ENCODE measurements at places on chromosomes 13 and 19.

DNA sequence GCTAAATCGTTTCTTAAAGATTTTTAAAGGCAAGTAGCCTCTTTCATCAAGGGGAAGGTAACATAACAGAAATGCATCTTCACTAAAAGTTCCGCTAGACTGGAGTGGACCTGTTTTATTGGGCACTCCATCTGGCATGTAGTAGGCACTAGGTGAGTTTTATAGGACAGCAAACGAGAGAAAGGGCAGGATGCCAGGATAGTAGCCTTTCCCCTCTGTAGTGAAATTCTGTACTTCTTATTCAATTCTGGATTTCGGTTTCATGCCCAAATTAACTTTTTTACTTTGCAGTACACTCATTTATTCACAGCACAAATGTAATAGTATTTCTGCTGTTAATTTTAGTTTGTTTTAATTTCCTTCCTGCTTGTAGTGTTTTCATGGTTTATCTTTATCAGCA is 45.2 kb downstream of the GPR180 start:
- no peak for DNase-seq

DNA sequence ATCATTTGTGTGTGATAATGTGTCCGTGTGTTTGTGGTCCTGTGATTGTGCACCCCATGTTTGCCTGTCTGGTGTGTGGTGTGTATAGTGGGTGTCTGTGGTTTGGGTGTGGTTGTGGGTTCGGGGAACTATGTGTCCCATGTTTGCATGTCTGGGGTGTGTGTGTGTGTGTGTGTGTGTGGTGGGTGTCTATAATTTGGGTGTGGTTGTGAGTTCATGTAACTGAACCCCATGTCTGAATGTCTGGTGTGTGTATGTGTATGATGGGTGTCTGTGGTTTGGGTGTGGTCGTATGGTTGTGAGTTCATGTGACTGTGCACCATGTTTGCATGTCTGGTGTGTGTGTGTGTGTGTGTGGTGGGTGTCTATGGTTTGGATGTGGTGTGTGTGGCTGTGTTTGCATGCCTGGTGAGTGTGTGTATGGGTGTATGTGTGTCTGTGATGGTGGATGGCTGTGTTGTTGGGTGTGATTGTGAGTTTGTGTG is 11.1 kb upstream of the NFIX start:
- DNase-seq: no peak

GRCh38 chr13:94480672-94481145 is 1.2 kb upstream of the DCT start:
- no peak for DNase-seq

DNA sequence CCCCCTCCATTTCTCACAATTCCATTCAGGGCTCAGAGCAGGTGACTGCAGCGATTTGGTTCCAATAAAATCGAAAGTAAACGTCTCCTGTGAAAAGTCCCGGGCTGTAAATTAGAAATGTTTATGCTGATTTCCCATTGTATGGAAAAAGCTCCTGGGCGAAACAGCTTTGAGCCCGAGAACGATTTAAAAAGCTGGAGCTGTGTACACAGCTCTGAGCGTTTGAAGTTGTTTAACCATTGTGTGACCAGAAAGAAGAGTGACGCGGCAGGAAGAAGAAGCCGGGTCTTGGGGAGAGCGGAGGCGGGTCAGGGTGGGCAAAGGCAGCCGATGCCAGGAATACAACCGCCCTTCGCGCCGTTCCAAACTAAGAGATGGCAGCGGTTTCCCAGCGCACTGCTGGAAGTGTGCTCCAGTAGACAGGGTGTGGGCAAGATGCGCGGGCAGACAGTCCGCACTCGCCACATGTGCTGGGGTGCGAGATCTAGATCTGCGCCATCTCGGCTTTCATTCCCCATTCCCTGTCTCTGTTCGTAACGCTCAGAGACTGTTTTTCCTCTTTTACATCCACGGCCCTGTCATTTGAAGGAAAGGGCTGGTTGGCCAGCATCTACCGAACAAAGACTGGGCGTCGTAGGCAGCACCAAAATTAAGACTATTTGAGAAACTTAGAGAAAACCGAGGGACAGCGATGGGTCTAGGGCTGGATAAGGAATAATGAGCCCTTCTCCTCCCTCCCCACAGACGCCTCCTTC is 960 bp upstream of the GSX1 start:
- DNase-seq: no peak

DNA sequence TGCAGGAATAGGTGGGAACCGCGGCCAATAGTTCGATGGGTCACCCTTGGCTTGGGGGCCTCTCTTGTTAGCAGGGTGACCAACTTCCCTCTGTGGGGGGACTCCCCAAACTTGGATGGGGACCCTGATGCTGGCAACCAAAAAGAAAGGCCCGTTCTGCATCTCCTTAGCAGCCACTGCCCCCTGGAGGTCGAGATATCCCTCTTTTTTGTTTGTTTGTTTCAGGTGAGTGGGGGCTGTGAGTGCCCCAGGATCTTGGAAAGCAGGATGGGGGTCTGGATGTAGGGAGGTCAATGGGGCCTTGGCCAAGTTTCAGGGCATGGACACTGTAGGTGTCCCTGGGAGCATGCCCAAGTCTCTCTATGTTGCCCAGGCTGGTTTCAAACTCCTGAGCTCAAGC is 7.7 kb upstream of the CRTC1 start:
- DNase-seq: no peak

DNA sequence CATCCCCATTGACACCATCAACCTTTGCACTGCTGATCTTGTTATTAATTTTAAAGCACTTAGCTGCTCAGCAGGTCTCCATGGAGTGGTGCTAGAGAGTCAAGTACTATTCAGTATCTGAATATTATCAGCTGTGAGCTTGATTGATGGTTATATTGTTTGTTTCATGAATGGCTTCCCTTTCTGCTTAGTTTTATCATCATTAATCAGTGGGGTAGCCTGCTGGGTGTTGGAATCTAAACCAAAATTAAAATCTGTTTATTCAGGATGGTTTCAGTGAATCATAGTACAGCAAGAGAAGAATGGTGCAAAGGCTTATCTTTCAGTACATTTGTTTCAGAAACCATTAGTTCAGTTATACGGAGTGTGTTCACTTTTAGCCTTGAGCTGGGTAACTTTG is 42.5 kb upstream of the SCEL start:
- DNase-seq: no peak

DNA sequence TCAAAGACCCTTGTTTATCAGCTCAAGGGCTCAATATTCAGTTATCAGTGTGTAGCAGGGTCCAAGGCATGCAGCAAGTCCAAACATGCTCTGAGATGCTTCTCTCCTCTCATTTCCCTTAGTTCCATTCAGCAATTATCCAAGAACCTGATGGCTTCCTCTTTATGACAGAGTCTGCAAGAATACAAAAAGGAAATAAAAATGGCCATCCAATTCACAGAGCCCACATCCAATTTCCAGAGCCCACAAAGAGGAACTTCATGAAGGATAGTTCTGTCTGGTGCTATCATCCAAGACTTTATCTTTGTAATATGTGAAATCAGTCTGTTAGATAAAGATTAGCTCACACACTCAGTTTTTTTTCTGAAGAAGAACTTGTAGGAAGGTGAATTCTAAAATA is 217.2 kb downstream of the LACC1 start:
- DNase-seq: no peak

- DNase-seq: no peak
Measured at GRCh38 chr13:113063091-113063491, 42.5 kb upstream of the F7 start.

GRCh38 chr19:21574607-21575006 is 69.2 kb downstream of the ZNF429 start:
- no peak for DNase-seq

- no peak for DNase-seq
Measured at GRCh38 chr13:95624020-95624419, 20.5 kb downstream of the DZIP1 start.

GRCh38 chr19:1396019-1396767 is 5.1 kb downstream of the GAMT start:
- DNase-seq: no peak

DNA sequence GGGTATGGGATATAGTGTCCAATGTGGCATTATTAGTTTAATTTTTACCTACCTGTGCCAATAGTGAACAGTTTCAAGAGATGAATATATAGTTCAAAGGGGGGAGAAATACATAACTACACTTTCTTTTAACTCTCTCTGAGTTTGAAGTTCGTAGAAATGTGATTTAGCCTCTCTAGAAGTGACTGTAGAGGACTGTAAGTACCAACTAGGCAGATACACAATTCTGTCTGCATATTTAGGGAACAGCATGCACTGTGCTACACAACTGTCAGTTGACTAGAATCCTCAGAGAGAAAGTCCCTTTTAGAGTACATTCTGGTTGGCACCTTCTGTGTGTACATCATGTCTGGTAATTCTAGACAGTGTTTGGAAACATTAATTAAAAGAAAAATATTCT is 17.5 kb upstream of the ZNF90 start:
- no peak for DNase-seq

- peak; percentile 71 for DNase-seq
Measured at GRCh38 chr19:44356383-44357111, at the start of gene ZNF112. TSS of gene ZNF112 (minus strand) at chr19:44356680. CDS start at chr19:44340539, 16,141 bp downstream.

DNA sequence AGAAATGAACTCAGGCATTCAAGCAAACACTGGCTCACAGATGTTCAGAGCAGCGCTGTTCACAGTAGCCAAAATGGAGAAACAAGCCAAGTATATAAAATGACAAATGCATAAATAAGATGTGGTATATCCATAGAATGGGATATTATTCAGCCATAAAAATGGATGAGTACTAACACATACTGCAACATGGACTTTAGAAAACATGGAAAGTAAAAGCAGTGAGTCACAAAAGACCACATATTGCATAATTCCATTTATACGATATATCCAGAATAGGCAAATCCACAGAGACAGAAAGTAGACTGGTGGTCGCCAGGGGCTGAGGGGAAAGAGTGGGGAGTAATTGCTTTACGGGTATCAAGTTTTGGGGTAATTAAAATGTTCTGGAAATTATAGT is 6.6 kb downstream of the ZNF837 start:
- DNase-seq: no peak

DNA sequence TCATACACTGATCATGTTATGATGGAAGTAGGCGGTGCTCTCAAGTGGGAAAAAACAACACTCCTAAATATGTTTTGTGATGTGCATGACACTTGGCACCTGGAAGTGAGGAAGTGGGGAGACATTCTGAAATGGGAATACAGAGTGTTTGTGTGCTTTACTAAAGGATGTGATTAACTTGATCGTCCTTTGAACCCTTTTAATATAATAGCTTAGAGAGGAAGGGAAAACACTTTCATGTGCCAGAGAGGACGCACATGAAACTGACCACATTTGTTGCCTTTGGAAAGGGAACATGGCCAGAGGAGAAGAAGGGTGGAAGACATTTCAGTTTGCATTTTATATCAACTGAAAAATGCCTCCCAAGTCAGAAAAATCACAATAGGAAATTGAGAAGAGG is 31.4 kb downstream of the SMAD9 start:
- no peak for DNase-seq

DNA sequence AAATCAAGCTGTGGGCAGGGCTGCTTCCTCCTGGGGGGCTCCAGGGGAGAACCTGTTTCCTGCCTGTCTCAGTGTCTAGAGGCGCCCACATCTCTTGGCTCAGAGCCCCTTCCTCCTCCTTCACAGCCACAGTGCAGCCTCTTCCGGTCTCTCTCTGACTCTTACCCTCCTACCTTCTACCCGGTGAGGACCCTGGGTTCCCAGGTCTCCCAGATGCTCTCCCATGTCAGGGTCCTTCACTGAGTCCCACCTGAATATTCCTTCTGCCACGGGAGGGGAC is 153.1 kb downstream of the KDM4B start:
- no peak for DNase-seq

DNA sequence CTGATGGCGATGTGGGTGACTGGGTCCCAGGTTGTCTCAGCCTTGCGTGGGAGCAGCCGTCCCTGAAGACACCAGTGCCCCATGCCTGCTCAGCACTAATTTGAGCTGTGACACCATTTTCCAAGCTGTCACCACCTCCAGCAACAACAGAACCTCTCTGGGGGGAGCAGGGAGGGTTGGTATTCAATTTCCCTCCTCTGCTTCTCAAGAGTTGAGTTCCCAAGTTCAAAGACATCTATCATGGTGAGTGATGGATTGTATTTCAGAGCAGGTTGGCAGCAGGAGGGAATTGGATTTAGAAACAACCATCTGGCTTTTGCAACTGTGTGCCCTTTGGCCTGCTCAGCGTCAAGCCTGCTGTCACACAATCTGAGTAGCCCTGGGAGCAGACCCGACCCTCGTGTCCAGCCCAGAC is 46.9 kb upstream of the UQCRFS1 start:
- no peak for DNase-seq

- no peak for DNase-seq
Measured at GRCh38 chr19:7153022-7153421, 83.5 kb downstream of the ZNF557 start.

GRCh38 chr13:50126263-50126992 is 111.2 kb downstream of the KCNRG start:
- no peak for DNase-seq

Data from HS-5 (cell line).